H7 (cell line): ENCODE measurements at places on chromosomes 13 and 19.

DNA sequence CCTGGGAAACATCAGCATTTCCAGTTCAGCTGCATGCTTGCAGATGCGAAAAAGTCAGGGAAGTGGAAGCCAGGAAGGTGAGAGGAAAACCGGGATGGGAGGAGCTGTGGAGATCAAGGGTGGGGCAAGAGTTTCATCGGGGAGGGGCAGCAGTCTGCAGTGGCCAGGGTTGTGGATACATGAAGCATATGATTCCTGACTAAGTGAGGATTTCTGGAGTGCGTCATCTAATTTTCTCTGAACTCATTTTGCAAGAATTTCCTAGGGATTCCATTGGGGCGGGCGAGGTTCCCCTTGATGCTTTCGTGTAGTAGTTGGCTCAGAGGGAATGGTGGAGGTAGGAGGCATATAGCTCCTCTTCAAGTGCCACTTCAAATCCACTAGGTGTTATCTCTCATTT is 344.1 kb upstream of the TMTC4 start:
- no peak for DNase-seq

DNA sequence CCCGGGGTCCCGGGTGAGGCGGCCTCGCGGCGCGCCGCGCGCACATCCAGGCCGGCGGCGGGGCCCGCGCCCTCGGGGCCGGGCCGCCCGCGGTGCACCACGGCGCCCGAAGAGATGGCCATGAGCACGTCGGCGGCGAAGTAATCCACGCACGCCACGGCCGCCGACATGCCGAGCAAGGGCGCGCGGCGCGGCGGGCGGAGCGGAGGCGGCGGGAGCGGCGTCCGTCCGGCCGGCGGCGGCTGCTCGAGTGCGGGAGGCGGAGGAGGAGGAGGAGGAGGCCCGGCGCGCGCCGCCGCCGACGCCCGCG is at the start of gene KLF16:
TSS of gene KLF16 (minus strand) at position 252 of the 310 bp plus-strand sequence. CDS start at position 170, 82 bp downstream.
- no peak for DNase-seq

DNA sequence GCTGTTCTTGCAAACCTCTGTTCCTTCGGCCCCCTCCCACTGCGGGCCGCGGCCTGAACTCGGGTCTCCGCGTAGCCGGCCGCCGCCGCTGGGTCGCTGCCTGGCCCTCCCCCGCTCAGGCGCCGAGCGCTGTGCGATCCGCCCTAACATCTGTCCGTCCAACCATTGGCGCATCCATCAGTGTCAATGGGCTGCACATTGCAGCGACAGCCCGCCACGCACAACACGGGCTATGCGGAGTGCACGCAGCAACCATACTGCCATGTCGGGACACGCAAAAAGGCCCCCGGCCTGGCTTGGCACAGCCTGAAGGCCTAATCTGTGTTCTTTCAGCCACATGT is 2.6 kb upstream of the TSHZ3 start:
- DNase-seq, result peak; percentile 67

DNA sequence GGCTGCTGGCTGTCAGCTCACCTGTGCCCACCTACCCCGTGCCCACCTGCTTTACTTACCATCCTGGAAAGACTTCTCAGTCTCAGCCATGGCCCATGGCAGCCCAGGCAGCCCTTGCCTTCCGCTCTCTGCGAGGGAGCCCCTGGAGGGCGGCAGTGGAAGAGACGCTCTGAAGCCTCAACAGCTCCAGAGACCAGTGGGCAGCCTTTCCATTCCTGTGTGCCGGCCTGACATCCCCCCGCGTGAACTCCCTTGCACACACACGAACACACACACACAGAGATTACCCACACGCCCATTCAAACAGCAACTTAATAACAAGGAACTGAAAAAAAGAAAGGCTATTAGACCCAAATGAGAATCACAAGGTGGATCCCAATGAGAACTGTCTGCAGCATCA is 14.2 kb upstream of the RASA3 start:
- DNase-seq, result peak; percentile 90

DNA sequence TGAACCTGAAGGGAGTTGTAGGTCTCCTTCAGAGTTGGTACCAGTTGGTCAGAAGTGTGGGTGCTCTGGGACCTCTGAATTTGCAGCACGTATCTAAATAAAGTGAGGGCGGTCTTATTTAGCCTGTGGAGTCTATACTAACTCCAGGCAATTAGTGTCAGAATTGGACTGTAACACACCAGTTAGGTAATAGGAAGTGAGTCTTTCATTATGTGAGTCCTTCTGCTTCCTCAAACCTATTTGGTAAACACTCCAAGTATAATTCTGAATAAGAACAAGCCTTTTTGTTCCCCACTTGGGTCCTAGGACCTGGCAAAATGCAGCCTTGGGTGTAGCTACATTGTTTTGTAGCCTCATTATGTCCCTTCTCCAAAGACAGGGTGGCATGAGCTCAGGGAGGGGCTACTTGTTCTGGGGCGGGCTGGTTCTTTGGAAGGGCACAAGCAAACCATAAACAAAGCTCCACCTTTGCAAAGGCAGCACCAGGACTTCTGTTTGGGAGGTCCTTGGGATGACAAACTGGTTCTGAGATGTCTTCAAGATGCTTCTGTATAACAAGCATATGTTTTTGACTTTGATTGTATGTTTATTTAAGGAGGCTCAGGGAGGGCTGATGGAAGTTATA is 418.0 kb downstream of the ZNF536 start:
- DNase-seq, result no peak
